Vein endothelial cell (primary cell): ENCODE measurements at places on chromosomes 7 and 10. TPM values are rescaled to one million over a fixed set of nuclear protein-coding genes. Genes with fewer than 3 reads are reported as not detected.

DPCD gene
- total RNA-seq: 25.2 and 29.4 TPM in 2 replicates

BRAT1 gene
- 25.1 and 33.6 TPM in 2 replicates for total RNA-seq

TAS2R4 gene
- 0.98 and 1.9 TPM in 2 replicates for total RNA-seq

CPN1 gene
- not detected in 2 replicates for total RNA-seq

TAC1 gene
- total RNA-seq: not detected in 2 replicates

BHLHA15 gene
- total RNA-seq: 0.38 and 0.98 TPM in 2 replicates

CDHR1 gene
- total RNA-seq: 0.10 TPM in 1 of 2 replicates, not detected in the other

NKX2-3 gene
- total RNA-seq: not detected in 2 replicates

STN1 gene
- total RNA-seq: 30.1 and 37.7 TPM in 2 replicates

FAM25A gene
- not detected in 2 replicates for total RNA-seq

UPK3B gene
- not detected in 2 replicates for total RNA-seq

C10orf95 gene
- total RNA-seq: not detected in 2 replicates

WEE2 gene
- not detected in 2 replicates for total RNA-seq
